GM04503 (cell line): ENCODE measurements at places on chromosomes 4 and X.

DNA sequence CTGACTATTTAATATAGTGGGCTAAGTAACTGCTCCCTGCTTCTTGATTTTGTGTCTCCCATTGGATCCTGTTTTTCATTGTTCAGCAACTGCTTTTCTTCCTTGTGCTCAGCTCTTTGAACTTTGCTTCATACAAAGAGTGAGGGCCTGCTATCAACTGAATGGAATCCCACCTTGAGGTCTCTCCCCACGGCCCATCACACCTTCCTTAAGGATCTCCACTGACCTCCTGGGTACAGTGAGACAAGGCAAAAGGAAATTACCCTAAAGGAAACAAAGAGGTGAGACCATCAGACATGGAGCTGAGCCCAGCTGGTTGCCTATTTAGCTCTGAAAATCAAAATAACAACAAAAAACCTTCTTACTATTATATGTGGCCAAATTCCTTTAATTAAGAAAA, 91.3 kb upstream of the RPL34 start:
- no peak for DNase-seq

DNA sequence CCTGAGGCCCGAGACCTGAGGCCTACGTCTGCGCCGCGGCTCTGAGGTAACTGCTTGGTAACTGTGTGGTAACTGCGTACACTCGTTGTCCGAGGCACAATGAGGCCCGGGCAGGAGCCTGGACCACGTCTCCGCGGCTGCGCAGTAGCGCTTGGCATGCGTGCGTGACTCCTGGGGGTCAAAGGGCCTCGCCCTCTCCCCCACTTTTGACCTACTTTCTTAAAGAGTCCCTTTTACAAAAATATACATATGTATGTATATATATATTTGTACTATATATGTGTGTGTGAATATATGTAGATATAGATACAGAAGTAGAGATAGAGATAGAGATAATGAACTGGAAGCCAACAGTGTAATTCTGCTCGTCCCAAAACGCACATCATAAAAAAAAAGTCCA, at the start of gene BEND2:
Gene BEND2, minus strand, starts transcription at position 101 of the 400 bp plus-strand sequence. CDS start 136 bp downstream, outside the sequence.
- no peak for DNase-seq

DNA sequence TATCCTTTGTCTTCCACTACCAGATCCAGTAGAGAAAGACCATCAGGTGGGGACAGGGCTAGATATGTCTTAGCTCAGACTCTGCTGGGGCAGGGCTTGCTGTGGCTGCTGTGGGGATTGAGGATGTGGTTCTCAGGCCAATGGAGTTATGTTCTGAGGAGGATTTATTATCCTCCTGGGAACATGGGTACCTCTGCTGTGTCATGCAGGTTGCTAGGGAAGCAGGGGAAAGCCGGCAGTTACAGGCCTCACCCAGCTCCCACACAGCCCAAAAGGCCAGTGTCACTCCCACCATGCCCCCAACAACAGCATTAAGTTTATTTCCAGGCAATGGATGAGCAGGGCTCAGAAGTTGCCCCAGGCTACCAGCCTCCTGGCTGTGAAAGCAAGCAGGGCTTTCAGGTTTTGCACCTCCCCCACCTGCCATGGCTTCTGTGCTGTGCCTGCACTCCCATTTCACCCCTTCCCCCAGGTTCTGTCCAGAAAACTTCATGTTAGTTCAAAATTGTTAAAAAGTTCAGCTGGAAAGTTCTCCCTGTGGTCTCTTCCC, 879.9 kb downstream of the ARAP2 start:
- no peak for DNase-seq

DNA sequence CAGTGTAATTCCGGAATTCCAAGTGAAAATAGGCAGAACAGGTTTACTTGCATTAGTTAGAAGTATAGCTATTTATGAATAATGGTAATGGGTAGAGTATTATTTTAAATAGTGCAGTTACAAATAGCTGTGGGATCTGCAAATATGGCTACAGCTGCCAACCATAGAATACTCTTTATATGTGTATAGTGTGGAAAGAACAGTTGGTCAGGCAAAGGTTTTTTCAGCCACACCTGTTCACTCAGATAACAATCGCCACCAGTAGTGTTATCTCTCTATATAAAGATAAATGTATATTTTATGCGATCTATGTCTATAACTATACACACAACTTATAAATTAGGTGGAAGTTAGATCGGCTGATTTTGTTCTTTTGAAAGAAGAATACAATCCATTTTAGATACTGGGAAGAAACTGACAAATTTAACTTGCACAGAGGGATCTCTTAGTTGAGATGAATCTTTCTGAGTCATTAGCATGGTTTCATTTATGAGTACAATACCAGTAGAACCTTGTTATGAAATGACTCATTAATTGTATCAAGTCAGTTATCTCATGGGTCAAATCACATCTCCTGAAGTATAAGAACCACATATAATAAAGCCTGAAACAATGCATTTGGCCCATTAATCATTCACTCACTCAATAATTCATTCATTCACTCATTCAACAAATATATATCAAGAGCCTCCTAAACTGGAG, 100.9 kb upstream of the NR3C2 start:
- DNase-seq = no peak

DNA sequence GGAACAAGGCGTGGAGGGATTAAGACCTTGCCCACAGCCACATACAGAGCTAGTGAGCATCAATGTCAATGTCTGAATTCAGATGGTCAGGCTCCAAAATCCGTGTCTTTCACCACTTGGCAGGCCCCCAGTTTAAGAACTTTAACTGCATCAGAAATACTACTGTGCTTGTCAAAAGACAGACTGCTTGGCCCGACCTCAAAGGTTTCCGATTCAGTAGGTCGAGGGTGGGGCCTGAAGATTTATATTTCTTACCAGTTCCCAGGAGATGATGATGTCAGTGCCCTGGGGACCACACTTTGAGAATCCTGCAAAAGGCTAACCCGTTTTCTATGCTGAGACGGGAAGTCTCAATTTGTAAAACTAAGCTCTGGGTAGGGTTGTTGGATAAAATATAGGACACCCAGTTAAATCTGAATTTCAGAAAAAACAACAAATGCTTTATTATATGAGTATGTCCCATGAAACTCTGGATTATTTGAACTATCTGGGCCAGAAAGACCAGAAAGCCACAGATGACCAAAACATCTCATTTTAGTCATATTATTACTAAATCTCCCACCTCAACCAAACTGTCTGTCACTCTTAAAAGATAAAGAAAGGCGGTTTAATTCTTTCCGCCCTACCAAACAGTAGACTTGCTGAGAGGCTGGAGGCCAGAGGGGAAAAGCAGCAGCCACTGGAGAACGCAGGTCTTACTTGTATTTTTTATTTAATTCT, 42.7 kb downstream of the GATB start:
- no peak for DNase-seq

GRCh38 chr4:68218044-68218443, 27.4 kb downstream of the TMPRSS11B start:
- no peak for DNase-seq

- no peak for DNase-seq
These were observed 123.2 kb upstream of the NAP1L5 start for GRCh38 chr4:88820698-88821415.

DNA sequence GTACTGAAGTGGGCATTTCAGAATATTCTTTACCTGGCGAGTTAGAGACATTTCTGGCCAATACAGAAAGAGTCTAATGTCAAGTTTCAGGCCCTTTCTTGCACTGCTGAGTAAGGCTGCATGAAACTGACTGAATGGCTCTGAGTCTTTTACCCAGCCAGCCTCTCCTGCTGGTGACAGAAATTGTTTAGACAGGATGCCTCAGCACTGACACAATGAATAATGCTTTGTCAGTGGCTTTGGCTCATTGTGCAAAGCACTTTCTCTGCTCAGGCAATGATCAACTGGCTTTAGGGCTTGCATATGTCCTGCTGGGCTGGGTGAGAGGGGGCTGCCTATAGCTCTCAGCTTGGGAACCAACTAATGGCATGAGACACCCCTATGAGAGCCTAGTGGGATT, 45.5 kb downstream of the CLNK start:
- DNase-seq = no peak

DNA sequence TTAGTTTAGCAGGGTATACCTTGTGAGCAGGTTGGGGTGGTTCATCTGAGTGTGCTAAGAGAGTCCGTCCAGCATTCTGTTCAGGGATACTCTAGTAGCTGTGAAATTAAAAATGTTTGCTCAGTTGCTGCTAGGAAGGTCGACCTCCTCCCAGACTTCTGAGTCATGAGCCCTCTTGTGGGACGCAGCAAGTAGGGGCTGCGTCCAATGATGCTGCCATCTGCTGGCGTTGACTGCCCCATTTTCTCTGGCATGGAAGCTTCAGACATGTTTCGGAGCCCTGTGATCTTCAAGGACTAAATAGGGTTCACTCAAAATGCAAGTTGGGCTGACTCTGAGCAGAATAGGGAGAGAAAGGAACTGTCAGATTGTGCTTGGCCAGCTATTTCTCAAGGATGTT, 201.0 kb upstream of the ARSJ start:
- peak; percentile 49 for DNase-seq

DNA sequence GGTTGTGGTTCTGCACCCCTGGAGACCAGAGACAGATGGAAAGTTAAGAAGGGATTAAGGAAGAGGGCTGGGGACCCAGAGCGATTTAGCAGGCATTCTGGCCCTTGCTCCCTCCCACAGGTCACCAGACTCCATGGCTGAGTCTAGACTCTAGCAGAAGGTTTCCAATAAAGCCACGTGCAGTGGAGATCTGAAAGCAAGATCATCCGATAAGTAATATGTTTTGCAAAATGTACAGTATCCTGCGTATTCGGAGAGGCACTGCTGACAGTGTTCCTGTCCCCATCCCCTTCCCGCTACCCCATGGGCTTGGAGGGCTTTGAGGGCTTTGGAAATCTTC, 531 bp upstream of the GPRIN3 start:
- DNase-seq = no peak

DNA sequence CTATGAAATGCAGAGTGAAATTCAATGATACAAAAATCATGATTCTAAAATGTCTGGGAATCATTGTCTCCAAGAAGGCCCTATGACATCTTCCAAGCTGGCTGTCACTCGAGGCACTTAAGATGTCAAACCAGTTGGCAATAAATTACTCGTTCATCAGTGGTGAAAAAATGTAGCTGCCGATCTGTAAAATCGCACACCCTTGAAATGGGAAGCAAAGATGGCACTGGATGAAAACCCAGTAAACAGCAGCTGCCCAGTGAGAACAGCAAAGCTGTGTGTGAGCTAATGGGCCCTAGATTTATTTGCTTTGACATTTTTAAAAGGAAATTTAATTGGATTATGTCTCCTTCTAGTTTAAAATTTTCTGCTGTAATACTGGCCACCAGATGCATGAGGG, 181.9 kb upstream of the NDP start:
- DNase-seq = no peak

DNA sequence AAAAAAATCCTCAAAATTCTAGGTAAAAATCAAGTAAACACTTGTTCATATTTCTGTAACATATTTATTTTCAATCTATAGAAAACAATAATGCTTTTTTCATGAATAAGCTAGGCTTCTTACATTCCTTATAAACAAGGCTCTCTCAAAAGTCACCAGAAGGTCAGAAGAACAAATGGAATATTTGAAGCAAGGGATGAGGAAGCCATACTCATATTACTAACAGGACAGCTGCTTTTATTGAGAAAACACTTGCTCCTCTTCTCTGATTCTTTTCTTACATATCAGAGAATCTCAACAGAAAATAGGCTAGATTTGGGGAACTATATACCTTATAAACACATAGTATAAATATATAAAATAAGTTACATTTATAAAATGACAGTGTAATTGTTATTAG, 67.9 kb downstream of the METTL14 start:
- DNase-seq = no peak

DNA sequence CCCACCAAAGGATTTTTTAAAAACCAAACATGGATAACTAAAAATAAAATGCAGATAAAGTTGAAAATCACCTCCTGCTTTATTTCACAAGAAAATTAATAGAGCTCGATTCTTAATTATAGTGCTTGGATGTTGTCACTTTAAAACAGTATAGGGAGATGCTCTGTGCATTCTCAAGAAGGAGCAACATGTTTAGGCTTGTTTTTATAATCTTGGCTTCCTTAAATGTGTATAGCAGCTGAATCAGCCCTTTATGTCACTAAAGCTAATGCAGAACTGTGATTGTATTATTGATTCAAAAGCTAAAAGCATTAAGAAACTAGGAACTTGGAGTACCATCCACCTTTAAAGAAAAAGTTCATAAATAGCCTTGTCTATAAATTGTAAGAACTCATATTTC, 12.9 kb downstream of the UTP3 start:
- DNase-seq = no peak

DNA sequence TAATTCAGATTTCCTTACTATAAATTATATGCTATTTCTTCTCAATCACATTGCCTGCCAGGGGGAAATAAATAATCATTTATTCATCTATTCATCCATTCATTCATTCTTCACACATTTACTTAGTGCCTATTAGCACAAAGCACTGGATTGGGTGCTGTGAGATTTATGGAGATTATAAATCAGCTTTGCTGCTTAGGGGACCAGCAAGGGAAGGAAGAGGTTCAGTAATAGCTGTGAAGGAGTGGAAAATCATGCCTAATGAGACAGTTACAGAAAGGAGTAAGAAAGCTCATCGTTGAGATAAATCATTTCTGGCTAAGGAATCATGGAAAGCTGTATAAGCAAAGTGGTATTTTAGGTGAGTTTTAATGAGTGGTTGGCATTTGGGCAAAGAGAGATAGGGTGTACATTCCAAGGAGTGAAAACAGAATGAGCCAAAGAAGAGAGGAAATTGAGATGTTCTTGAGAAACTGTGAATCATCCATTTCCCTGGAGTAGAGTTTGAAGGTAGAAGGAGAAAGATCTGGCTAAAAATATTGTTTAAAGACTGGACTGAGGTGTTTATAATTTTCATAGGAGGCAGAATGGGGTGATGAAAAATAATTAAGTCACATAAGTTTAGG, 9.6 kb downstream of the ARSJ start:
- no peak for DNase-seq

- peak; percentile 13 for DNase-seq
These were observed 20.2 kb downstream of the GYG2 start for GRCh38 chrX:2848871-2849301.

DNA sequence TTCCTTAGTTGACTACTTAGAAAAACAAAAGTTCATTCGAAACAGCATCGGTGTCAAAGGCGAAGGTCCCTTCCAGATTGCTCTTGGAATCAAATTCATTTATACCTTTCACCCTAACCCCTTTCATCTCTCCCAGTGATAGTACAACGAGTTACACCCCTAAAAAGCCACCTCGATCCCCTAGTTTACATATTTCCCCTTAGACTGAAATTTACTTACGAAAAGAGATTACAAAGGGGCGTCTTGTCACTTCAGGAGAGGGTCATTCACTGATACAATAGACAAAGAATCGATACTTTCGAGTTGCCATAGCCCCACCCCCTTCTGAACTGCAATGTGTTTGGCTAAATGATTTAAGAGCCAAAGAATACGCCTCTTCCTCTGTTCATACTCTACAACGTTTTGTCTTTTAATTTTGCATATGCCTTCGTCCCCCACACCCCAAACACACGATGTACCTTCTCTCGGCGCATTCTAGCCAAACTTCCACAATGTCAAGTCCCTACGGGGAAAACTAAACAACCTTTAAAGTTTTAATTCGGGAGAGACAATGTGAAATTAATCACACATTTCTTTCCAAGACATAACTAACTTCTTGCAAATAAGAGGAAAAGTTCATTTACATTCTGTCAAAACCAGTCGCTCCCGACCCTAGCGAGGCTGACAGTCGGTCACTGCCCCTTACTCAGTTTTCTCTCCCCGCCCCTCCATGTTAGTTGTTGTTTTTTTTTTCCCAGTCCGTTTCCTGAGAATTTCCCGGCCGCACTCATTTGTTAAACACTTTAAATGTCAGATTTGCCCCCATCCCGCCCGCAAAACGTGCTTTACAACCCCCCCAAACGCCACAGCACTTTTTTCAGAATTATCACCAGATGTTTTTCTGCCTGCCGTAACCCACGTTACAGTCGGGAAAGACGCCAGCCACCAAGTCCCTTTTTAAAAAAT, 88.6 kb downstream of the HPRT1 start:
- DNase-seq = no peak
